ENCODE measurements at places on chromosomes 3 and 15.

GRCh38 chr15:88218557-88219221, 37.9 kb downstream of the NTRK3 start:
- no peak for DNase-seq

DNA sequence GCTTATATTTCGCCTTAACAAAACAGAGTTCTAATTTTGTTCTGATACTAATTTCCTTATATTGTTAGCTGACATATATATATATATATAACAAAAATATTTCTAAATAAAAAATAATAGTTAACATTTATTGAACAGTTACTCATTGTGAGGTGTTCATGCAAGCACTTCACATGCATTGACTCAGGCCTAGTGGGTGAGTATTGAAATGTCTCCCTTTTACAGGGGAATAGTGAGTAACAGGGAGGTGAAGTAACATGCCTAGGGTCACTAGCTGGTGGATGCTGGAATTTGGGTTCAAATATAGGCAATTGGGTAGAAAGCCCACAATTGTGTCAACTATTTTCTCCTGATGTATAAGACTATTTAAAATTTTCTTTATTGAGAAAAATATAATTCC, 102.6 kb upstream of the ZPLD1 start:
- DNase-seq = no peak

GRCh38 chr3:25532431-25533162, 104.5 kb downstream of the RARB start:
- no peak for DNase-seq

GRCh38 chr3:65004795-65005295, 317.0 kb upstream of the ADAMTS9 start:
- DNase-seq = no peak

DNA sequence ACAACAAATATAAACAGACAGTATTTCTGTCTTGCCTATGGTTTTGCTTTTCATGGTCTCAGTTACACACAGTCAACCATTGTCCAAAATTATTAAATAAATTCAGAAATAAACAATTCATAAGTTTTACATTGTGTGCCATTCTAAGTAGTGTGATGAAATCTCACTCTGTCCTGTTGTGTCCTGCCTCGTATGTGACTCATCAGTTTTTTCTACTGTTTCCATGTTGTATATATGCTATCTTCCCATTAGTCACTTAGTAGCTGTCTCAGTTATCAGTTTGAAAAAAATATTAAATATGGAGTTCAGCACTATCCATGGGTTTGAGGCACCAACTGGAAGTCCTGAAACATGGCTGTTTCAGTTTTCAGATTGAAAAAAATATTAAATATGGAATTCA, 282.4 kb upstream of the GRM7 start:
- DNase-seq = no peak
